Stimulated activated effector memory CD8-positive, alpha-beta T cell treated with anti-CD3 and anti-CD28 coated beads, Interleukin-12 subunit alpha, Interleukin-12 subunit beta, amount 100 ng/mL, for 72 hours (primary cell): ENCODE measurements at places on chromosomes 16 and 17.
A peak's percentile ranks its signal among the peaks of the same experiment; 100 is the strongest.

DNA sequence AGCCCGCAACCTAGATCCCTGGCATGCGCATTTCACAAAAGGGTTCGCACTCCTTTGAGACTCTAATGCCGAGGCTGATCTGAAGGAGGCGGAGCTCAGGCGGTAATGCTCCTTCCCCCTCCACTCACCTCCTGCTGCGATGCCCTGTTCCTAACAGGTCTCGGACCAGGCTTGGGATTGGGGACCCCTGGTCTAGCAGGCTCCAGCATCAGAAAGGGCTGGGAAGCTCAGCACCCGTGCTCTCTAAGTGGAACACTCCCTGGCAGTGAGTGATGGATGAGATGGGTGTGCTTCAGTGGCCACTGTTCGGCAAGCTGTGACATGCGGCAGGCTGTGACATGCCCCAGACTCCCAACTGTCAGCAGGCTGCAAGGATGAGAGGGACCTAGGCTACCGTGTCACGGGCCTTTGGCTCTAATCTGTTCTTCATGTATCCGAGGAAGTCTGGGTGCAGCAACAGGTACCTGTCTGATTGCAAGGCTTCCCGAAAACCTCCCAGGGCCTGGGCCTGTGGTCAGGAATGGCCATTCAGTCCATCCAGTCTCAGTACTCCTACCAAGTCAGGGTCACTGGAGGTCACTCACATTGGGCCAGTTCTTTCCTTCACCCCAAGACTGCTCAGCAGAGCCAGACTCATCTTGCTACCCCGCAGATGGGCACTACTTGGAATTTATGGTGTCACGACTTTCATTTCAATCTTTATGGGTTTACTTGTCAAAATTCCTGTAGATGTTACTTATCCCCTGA lies 1.3 kb upstream of the ST6GALNAC2 start:
- DNase-seq, result no peak

- DNase-seq, result no peak
These were observed 681 bp upstream of the PLA2G15 start for GRCh38 chr16:68244481-68244902.

DNA sequence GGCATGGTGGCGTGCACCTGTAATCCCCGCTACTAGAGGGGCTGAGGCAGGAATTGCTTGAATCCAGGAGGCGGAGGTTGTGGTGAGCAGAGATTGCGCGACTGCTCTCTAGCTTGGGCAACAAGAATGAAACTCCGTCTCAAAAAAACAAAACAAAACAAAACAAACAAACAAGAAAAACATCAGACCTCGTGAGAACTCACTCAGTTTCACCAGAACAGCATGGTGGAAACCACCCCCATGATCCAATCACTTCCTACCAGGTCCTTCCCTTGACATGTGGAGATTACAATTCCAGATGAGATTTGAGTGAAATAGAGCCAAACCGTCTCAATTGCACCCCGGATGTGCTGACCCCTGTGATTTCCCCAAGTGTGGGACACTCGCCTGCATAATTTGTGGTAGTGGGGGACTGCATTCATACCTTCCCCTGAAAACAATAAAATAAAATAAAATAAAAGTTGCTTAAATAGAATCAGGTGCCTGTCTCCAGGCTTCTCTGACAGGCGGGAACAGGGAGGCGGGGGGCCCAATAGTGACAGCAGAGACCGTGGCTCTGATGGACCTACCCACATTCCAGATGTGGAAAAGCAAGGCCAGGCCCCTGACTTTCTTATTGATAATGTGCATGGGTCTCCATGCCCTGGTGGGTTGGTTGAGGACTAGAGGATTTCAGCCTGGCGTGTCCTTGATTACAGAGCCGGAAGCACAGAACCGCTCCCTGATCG lies 13.1 kb downstream of the ZSCAN10 start:
- DNase-seq, result no peak

DNA sequence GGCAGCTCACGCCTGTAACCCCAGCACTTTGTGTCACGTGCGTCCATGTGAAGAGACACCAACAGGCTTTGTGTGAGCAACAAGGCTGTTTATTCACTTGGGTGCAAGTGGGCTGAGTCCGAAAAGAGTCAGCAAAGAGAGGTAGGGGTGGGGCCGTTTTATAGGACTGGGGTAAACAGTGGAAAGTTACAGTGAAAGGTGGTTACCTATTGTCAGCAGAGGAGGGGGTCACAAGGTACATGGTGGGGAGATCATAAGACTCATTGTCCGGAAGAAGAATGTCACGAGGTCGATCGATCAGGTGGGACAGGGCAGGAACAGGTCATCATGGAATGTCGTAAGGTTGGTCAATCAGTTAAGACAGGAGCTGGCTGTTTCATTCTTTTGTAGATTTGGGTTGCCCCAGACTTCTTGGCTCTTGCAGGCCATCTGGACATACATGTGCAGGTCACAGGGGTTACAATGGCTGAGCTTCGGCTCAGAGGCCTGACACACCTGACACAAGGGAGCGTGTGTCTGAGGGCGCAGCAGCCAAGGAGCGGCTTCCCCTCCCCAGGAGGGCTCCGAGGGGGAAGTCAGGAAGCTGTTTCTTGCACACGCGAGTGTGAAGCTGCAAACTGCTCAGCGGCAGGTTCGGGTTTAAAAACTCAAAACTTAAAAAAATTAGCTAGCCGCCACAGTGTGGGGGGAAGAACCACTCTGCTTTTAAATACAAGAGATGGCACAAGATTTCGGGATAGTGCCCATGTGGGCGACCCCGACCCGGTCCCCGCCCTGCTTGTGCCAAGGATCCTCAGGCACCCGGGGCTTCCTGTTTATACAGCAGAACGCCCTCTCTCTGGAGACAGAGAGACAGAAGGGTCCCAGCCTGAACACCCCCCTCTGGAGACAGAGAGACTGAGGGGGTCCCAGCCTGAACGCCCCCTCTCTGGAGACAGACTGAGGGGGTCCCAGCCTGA lies 12.4 kb upstream of the TEX19 start:
- DNase-seq, result no peak

DNA sequence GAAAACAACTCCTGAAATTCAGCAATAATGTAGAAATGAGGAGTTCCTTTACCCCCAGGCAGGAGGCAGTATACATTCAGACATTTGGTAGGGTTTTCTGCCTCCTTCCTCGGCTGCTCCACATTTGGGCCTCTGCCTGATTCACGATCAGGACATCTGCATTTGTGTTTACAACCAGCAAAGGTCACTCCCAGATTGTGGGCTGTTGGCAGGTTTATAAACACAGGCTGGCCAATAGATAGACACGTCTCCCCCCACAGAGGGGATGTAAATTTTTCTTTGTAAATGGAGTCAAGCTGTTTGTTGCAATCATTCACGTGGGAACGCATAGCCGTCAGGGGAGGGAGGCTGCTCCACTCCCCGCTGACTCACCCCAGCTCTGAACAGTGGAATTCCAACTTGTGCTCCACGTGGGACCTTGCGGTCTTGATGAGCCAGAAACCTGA lies 252.1 kb upstream of the N4BP1 start:
- no peak for DNase-seq

GRCh38 chr16:13425836-13426235 lies 494.1 kb upstream of the ERCC4 start:
- DNase-seq, result no peak

- DNase-seq, result no peak
These were observed 29.4 kb downstream of the PEMT start for GRCh38 chr17:17562146-17562511.

GRCh38 chr16:72657791-72658190 lies 390.1 kb downstream of the ZFHX3 start:
- DNase-seq, result no peak

GRCh38 chr17:12790249-12791106 lies 1.2 kb downstream of the ARHGAP44 start:
- DNase-seq, result no peak

- DNase-seq, result peak; percentile 8
These were observed 22.2 kb upstream of the PEMT start for GRCh38 chr17:17613708-17614114.

- no peak for DNase-seq
These were observed 81.8 kb downstream of the C16orf78 start for GRCh38 chr16:49455181-49455990.

DNA sequence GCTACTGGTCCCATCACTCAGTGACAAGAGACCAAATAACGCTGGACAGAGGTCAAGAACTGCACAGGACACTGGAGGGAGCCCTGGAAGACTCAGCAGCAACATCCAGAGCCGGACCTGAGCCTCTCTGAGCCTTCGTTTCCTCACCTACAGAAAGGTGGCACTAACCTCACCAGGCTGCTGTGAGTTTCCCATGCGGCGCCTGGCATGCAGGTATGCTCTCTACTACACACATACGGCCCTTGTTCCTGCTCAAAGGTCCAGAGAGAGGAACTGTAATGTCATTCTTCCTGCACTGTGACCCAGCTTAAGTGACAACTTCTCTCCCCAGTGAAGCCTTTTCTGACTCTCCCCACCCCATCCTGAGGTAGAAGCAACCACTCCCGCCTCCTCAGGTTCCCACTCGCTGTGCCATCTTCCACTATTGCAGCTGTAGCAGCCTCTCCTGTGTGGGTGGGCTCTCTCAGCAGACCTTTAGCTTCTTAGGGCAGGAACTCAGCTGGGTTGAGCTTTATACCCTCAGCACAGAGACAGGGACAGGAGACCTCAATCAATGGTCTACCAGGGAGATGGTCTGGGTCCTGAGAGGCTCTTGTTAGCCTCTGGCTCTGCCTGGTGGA lies 43.9 kb upstream of the SREBF1 start:
- no peak for DNase-seq

- DNase-seq, result no peak
These were observed 38.8 kb downstream of the SDK2 start for GRCh38 chr17:73605444-73605843.

GRCh38 chr17:74028354-74029116 lies 174.9 kb upstream of the RPL38 start:
- no peak for DNase-seq

- DNase-seq, result no peak
These were observed 88.7 kb downstream of the GRIN2A start for GRCh38 chr16:10093576-10093975.

- DNase-seq, result no peak
These were observed 30.8 kb upstream of the RPL38 start for GRCh38 chr17:74172700-74173099.

GRCh38 chr17:49437696-49438435 lies 23.2 kb upstream of the PHB1 start:
- DNase-seq, result no peak

GRCh38 chr17:73309727-73310596 lies 1.8 kb downstream of the CDC42EP4 start:
- DNase-seq, result no peak

DNA sequence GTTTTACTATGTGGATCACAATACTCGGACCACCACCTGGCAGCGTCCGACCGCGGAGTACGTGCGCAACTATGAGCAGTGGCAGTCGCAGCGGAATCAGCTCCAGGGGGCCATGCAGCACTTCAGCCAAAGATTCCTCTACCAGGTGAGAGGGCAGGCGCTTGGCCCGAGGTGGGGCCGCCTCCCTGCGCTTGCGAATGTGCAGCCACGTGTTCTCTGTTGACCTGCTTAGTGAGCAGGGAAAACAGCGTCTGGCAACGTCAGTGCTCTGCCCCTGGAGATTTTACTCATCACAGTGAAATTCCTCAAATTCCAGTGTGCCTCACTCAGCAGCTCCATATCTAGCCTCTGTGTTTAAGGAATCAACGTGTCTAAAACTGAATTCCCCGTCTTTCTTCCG lies 33.4 kb upstream of the CLEC18A start:
- no peak for DNase-seq

GRCh38 chr16:88697831-88698615 lies 8.2 kb downstream of the RNF166 start:
- no peak for DNase-seq

GRCh38 chr16:83338941-83339340 lies 468.8 kb upstream of the HSBP1 start:
- DNase-seq, result no peak

DNA sequence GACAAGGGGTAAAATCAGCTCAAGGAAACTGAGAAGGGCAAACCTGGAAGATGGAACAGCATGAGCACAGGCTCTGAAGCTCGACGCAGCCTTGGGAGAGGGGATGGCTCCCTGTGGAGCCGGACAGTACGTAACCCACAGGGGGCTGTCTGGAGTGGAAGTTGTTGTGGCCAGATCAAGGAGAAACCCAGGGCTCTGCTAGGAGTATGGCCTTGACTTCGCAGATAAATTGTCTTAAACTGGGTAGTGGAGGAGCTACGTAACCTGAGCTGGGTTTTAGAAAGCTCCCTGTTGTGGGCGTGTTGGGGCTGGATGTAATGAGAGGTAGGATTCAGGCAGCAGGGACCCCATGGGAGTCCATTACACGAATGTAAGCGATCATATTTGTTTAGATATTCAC lies 25.5 kb upstream of the AXIN2 start:
- DNase-seq, result no peak

DNA sequence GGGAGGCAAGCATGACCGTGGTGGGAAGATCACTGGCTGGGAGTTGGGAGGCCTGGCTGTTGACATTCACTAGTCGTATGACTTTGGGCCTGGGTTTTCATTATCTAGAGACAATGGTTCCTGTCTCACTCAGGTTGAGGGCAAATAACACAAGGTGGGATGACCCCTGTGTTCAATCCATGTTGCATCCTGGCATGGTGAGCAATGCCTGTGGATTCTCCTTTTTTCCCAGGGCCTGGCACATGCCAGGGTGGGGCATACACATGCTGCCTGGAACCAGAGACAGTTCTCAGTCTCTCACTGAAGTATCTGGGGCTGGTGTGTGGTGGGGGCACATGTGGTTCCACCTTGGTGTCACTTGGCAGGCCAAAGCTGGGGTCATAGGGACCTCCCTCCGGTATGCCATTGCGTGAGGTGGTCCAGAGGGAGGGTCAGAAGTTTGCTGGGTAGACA lies 5.4 kb downstream of the THRA start:
- no peak for DNase-seq

DNA sequence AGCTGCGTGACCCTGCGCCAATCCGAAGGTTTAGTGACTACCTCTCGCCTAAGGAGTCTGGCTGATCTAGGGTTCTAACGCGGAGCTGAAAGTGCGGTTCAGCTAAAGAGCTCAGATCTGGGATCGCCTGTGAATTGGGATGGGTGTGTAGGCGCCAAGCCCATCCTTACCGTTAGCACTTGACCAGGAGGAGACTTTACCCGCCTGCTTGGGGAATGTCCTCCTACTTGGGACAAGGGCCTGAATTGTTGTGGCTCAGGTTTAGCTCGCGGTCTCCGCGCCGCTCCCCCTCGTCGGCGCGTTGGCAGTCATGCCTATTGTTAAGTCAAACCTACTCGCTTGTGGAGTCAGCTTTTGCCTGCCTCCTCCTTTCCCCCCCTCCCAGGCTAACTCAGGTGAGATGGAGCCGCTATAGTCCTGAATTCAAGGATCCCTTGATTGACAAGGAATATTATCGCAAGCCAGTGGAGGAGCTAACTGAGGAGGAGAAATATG lies 480 bp downstream of the MRPS7 start:
- DNase-seq, result no peak

DNA sequence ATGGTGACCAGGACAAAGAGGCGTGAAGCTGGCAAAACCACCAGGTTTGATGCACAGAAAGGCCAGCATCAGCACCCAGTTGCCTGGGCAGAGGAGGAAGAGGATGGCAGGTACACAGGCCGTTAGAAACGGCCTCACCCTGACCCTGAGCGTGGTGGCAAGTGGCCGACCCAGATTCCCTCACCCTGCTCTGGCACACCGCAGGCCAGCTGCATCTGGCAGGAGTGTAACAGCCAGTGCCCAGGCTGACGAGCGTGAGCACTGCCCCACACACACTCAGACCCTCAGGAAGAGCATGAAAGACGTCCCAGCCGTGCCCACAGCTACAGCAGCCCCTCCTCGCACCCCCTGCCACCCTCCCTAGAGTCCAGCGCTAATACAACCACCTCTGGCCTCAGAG lies 82.0 kb downstream of the ANKRD11 start:
- DNase-seq, result no peak

- no peak for DNase-seq
These were observed 108.7 kb downstream of the VAT1L start for GRCh38 chr16:77897129-77897437.

GRCh38 chr16:66175636-66176035 lies 190.9 kb upstream of the CDH5 start:
- DNase-seq, result no peak
